ENCODE measurements at places on chromosomes 2 and 18.

- no peak for DNase-seq
These were observed 162.6 kb upstream of the TWIST2 start for GRCh38 chr2:238685327-238685709.

- no peak for DNase-seq
These were observed 163.3 kb downstream of the SLC39A10 start for GRCh38 chr2:195820373-195820772.

DNA sequence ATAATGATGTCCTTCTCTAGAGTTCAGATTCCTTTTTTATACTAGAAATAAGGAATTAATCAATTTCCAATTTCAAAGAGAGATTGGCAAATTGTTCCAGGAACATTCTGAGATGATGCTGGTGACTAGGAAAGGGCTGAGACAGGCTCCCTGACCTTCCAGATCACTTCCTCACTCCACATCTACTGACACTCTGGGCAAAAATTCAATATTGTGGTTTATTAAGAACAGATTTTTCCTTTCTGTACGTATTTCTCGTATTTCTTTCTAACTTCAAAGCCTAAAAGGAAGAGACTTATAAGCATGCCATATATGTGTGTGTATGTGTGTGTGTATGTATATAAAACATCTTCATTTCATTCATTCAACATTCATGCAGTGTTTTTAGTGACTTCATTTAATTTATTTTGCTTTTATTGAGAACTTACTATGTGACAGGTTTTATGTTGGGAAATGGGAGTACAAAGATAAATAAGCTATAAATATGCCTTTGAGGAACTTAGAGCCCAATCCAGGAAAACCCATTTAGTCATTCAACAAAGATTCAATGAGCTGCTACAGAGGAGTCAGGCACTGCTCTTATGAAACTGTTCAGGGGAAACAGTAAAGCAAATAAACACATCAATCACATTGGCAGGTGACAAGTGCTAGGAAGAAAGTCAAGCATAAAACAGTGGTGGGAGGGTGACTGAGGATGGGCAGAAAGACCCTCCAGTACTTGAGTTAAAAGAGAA, 137.9 kb downstream of the RDH14 start:
- DNase-seq: no peak

DNA sequence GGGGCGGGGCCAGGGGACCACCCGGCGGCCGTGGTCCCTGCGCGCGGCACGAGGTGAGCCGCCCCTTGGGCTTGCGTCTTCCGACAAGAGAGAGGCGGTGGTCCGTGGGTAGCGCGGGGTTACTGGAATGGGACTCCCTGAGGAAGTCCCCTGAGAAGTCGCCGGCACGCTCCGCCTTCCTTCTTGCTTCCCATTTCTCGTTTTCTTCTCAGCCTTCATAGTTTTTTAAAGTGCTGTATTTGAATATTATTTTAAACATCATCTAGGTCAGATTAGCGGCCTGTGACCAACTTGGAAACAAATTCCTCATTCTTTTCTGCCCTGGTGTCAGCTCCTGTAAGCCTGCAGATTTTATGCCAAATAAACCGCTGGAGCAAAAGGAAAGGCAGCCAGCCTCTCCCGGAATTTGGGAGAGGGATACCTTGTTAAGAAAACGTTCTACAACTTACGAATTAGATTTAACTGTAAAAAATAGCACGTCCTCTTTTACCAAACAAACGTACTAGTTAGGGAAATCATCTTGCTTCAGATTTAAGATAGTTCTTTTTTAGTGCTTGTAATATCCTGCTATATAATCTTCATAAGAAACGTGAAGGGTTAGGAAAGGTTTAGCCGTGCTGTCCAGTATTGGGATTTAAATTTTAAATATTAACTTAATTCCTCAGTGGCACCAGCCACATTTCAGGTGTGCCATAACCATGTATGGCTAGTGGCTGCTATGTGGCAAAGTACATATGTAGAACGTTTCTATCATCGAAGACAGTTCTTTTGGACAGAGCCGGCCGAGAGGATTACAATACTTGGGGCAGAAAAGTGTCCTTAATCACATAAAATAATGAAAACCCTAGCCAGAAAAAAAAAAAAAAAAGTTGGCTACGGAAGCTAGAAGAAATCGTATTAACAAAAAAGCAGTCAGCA, 628 bp upstream of the PTPN2 start:
- DNase-seq: no peak

DNA sequence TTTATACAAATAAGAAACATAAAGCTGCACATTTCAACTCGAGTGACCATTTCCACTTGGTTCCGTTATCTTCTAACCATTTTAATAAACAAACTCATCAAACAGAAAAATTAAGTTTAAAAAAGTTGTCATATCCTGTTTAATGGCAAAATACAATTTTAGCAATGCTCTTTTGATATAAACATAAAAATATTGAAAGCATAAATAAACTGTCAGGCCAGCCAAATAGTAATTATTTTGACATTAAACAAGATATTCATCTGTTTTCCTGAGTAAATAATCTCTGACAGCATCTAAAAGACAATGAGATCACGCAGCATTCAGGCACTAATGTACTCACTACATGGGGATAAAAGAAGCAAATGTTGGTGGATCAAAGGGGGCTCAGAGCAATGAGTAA, 145.3 kb upstream of the ATP5MC3 start:
- DNase-seq: no peak

GRCh38 chr2:238716171-238716570, 131.7 kb upstream of the TWIST2 start:
- DNase-seq: no peak

- no peak for DNase-seq
These were observed 8.5 kb upstream of the TWIST2 start for GRCh38 chr2:238839428-238839827.

DNA sequence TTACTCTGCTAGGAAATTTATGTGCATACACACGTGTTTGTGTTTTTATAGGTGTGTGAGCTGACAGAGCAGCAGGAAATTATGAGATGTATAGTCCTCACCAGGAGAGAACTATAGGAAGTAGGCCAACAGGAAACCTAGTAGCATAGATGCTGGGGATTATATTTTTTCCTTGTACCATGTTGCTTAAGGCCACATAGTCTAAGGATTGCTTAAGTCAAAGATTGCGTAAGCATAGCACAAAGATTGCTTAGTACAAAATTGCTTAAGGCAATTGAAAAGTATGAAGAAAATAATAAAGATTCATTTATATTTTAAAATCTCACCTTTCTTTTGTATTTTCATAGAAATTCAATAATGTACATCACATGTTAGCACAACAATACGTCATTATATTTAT, 18.7 kb upstream of the CCDC102B start:
- no peak for DNase-seq

DNA sequence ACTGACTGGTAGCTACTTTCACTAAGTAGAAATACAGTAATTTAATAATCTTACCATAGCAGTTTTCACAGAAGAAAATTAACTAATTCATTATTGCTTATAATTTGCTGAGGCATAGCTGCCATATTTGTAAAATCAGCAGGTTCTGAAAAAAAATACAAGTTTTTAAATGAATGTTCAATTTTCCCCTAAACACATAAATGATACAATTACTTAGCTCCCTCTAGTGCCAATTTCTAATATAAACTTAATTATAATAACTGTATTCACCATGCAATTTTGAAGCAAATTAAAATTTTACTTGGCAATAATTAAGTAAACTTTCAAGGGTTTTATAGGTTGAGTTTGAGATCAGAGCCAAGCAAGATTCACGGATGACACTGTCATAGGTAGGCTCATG, 1321.6 kb upstream of the ACVR2A start:
- peak; percentile 14 for DNase-seq

DNA sequence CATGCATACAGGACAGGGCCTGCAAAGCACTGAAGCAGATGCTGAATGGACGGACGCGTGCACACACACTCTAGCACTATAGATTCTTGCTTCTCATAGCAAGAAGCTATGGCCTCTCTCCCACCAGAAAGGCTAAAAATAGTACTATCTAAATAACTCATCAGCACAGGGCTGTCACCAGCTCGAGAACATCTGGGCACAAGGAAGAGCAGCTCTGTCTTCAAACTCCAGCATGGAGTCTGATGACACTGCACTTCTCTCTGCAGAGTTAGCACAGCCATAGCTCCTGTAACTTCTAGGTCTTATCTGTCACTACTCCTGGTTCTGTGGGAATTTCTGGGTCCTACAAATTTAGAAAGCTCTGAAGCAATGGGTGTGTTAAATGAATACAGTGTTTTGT, 123.5 kb downstream of the MYO5B start:
- DNase-seq: no peak

DNA sequence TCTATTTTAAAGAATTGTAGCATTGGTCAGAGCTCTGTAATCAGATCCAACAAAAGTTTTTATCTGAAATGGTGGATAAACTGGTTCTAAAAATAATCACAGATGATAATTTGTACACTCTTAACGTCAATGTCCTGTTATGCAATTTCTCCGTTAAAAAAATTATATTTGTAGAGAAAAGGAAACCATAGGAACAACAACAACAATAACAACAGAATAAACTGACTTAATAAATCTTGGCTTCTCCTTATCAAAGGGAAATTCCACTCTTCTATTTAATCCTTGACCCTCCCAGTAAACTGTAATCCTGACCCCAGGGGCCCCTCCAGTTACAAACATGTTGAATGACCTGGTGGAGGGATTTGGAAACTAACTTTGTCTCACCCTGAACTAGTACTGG, 78.6 kb upstream of the ZFP36L2 start:
- no peak for DNase-seq

GRCh38 chr2:139403948-139404347, 623.8 kb upstream of the NXPH2 start:
- DNase-seq: no peak

GRCh38 chr2:6931753-6932152, 14.5 kb downstream of the RNF144A start:
- no peak for DNase-seq

DNA sequence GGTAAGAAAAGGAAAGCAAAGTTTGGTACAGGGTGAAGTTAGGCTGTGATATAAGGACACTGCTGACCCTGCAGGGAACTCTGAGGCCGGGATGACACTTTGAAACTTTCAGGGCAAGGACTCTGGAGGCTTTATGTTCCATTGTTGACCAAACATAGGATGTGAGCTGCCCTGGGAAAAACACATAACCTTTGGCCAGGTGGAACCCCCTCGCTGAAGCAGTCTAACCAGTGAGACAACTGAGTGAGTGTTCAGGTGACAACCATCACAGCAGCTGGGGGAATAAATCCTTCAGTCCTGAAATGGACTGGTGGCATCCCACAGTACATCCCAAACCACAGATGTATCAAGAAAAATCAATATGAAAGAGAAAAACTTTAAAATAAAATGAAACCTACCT, 280.9 kb upstream of the CDH2 start:
- DNase-seq: no peak

GRCh38 chr2:18900691-18901141, 311.3 kb upstream of the NT5C1B start:
- no peak for DNase-seq

DNA sequence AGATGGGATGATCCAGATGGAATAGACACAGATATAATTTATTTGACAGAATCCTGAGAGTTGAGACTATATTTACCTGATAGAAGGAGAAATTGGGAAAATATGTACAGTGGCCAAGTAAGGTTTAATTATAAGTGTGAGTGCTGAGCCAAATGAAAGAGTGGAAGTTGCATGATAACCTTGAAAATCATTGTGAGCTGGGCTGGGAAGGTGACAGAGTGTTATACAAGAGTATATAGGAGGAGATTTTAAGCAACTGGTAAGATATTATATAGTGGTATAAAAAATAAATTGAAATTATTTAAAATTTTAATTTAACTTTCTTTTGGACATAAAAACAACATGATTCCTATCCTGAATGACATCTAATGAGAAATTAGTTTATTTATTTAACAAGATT, 340.8 kb downstream of the NUP35 start:
- no peak for DNase-seq

- peak; percentile 42 for DNase-seq
These were observed 41.3 kb downstream of the SCG2 start for GRCh38 chr2:223560749-223561435.

DNA sequence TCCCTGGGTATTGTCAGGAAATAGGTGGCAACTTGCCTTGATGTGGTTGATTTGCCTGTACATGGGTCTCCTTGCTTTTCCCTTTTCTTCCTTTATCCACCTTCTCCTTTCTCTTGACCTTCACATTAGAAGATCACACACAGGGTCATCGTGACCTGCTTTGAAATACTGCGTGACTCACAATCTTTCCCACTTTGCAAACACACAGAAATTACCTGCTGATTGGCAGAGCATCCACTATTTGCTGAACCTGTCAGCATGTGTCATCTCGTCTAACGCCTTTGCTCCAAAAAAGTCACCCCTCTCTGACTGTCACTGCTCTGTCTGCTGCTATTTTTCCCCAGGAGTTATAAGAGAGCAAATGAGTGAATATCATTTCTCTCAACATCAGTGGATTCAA, 60.8 kb downstream of the MYO3B start:
- DNase-seq: no peak

DNA sequence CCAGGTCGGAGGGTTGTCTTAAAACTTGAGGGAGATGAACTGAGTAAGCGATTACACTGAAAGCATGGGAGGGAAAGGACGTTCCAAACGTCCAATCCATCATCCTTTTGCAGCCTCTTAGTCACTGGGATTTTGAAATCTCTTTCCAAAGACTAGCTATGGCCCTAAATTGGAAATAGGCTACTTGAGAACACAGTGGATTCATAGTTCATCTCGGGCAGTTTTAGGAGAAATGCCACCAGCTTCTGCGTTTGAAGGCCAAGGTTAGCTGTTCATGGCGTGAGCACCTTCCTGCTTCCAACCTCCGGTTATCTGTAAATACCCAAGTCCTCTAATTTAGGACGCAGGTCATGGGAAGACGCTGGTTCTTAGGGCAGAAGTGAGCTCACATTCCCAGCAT, 821 bp upstream of the EML6 start:
- no peak for DNase-seq

DNA sequence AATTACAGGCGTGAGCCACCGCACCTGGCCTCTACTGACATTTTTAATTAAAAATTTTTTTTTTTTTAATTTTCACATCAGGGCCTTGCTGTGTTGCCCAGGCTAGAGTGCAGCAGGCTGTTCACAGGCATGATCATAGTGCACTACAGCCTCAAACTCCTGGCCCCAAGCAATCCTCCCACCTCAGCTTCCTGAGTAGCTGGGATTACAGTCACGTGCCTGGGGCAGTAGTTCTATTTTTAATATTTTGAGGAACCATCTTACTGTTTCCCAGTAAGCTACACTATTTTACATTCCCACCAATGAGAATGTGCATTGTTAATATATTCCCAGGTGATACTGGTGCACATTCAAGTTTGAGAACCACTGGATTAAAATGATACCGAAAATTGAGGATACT, 92.7 kb downstream of the WDSUB1 start:
- no peak for DNase-seq
